Trophoblast cell (in vitro differentiated cells and primary cell): ENCODE measurements at places on chromosomes 3 and 15.

DNA sequence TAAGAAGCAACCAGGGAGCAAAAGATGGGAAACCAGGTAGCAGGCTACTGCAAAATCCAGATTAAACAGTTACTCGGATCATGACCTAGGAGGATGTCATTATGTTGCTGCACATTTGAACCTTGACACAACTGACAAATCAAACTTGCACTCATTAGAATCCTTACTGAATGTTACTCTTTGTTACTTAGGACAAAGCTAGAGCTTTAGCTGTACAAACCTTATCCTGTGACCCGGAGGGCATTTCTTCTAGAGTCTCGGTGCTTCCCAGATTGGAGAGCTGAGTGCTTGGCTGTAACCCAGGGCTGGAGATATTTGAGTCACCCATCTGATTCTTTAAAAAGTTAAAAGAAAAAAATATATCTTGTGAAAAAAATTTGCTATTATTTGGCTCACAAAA is 43.4 kb downstream of the DCP1A start:
- DNase-seq, result no peak

- DNase-seq, result no peak
Measured at GRCh38 chr3:145864336-145864735, 296.6 kb downstream of the PLOD2 start.

- DNase-seq, result no peak
Measured at GRCh38 chr15:99958426-99959097, 225.3 kb upstream of the LYSMD4 start.

DNA sequence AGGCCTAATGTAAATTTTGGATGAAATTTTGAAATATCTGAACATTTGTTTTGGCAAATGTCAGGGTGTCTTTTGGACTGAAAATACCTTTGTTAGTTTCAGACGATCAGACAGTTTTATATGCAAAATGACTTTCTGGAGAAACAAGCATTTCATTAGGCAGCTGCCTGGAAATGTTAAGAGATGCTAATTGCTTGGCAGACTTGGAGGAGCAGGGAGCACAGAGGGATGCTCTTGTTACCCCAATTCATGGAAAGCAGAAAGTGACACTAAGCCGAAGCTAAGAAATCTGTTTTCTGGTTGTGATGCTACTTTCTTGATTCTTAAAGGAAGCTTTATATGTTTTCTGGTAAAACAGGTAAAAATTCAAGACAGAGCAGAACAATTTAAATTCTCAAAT is 204.3 kb upstream of the GBE1 start:
- no peak for DNase-seq

DNA sequence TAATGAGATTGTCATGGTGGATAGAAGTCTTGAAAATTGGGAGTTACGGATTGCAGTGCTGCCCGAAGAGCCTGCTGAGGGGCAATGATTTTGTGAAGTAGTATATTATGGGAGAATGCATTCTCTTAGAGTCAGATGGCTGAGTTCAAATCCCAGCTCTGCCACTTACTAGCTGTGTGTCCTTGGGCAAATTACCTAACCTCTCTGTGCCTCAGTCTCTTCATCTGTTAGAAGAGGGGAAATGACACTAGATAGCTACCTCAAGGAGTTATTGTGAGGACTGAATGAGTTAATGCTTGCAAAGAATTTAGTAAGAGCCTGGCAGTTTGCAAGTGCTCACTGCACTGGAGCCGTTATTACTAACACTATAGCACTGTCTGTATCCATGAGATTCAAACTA is 15.4 kb downstream of the FGD5 start:
- no peak for DNase-seq

- no peak for DNase-seq
Measured at GRCh38 chr3:119145128-119145499, 851 bp upstream of the TEX55 start.
